Stomach (tissue), 19 donors: ENCODE measurements at places on chromosomes 1 and 21. TPM values are rescaled to one million over a fixed set of nuclear protein-coding genes. Genes with fewer than 3 reads are reported as not detected.

- no peak overlapping the region for H3K27ac ChIP-seq
- peaks cover 84% of the 10 kb centered on the region for H3K27me3 ChIP-seq
- H3K4me1 ChIP-seq: no peaks in the 10 kb centered on the region
- no peak for DNase-seq
Measured at GRCh38 chr1:36776948-36777831, 257.1 kb downstream of the GRIK3 start.

DNA sequence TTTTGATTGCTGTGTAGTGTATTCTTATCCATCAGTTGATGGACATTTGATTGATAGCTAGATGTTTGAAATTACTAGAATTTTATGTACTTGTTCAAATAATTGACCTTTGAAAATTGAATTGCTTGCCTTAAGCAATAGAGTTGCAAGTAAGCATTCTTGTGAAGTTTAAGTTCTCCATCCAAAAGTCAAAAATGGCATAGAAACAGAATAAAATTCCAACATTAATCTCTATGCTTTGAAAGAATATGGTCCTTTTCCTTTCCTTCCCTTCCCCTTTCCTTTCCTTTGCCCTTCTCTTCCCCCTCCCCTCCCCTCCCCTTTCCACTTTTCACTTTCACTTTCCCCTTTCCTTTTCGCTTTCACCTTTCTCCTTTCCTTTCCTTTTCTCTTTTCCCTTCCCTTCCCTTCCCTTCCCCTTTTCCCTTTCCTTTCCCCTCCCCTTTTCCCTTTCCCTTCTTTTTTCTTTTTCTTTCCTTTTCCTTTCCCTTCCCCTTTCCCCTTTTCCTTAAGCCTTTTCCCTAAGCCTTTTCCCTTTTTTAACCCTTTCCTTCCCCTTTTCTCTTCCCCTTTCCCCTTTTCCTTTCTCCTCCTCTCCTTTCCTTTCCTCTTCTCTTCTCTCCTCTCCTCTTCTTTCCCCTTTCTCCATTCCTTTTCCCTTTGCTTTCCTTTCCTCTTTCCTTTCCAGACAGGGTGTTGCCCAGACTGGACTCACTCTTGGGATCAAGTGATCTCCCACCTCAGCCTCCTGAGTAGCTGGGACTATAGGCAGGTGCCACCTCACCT is 67.4 kb downstream of the SASS6 start:
- no peaks in the 10 kb centered on the region for H3K4me1 ChIP-seq
- H3K27me3 ChIP-seq: no peaks in the 10 kb centered on the region
- DNase-seq: no peak

SLX9 gene
- total RNA-seq: 83.4 TPM

DNA sequence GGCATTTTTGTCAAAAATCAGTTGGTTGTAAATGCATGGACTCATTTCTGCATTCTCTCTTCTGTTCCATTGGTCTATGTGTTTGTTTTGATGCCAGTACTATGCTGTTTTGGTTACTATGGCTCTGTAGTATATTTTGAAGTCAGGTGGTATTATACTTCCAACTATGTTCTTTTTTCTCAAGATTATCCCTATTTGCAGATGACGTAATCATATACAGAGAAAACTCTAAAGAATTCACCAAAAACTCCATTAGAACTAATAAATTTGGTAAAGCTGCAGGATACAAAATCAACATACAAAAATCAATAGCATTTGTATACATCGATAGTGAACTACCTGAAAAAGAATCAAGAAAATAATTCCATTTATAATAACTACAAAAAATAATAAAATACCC is 253.1 kb upstream of the NEGR1 start:
- H3K4me3 ChIP-seq: no peak overlapping the region
- no peak for DNase-seq
- H3K4me1 ChIP-seq: no peaks in the 10 kb centered on the region
- no peak overlapping the region for H3K27ac ChIP-seq
- no peaks in the 10 kb centered on the region for H3K36me3 ChIP-seq
